ENCODE measurements at places on chromosomes 5 and 9.

DNA sequence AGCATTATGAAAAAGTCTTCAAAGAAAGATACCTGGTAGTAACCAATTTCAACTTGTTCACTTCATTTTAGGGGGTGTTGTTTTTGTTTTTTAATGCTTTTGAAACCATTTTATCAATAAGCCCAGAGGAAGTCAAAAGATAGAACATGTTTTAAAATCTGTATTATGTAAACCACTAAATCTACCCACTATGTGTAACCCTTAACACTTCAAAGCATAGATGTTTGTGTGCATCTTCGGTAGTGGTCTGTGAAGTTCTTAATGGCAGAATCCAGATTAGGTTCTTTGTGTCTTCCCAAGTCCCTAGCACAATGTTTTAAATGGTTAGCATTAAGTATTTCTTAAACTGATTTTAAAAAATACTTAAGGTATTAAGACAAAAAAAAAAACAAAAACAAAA, 6.3 kb downstream of the PLAA start:
- no peak for DNase-seq

DNA sequence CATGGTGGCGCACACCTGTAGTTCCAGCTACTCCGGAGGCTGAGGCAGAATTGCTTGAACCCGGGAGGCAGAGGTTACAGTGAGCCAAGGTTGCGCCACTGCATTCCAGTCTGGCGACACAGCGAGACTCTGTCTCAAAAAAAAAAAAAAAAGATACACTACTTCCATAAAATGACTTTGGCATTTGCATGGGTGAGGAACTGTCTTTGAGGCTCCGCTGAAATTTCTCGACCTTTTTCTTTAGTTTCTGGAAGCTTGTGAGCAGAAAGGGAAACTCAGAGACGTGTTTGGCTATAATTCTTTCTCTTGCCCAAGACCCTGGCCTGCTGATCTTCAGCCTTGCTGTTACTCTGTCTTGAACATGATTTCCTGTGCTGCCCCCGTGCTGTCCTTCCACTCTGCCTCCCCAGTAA, 37.3 kb downstream of the SPIN1 start:
- no peak for DNase-seq

GRCh38 chr5:93010616-93011015, 570.4 kb downstream of the NR2F1-AS1 start:
- DNase-seq: no peak

DNA sequence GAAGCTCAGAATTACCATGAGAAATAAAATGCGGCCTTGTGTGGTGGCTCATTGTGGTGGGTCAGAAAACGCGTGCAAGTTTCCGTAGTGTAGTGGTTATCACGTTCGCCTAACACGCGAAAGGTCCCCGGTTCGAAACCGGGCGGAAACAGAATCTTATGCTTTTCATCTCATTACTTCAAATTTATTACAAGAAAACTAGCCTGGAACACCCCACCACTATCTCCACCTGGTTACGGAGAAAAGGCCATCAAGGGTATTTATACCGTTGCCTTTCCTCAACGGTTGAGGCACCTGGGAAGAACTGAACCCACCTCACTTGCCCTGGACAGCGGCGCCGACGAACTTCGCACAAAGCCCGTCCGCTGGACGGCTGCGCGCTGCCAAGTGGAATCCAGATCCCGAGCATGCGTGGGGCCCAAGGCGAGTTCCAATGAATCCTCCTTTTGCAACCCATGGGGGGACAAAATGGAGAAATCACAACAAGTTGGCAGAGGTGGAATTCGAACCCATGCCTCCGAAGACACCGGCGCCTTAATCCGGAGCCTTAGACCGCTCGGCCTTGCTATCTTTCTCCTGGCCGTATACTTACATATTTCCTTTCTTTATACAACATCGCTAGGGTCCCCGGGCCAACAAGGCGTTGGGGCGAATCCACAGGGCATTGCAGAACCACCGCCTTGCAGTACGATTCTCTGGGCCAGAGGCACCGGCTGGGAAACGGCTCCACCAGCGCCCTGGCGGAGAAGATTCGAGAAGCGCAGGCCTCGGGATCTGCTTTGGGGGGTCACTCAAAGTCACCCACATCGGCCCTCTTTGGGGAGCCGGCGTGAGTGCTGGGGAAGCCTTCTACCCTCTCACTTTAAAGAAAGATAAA, 16.9 kb downstream of the OR2V2 start:
- DNase-seq: no peak

- DNase-seq: no peak
These were observed 36.9 kb downstream of the SPRY4 start for GRCh38 chr5:142287973-142288313.

DNA sequence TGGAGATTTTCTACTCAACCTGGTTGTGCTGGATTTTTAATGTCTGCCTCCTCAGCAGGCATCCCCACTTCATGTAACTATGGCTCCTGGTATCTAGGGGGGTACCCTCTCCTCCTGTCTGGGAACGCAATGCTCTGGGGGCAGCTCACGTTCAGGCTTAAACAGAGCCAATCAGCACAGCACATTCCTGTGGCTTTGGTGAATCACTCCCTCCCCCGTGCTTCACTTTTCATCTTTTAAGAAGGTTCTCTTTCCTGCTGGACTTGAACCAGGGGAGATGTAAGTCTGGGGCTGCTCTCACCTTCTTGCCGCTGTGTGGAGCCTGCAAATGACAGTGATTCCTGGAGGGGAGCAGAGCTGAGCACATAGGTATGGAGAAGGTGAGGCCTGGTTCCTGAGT, 101.2 kb downstream of the MSX2 start:
- DNase-seq: no peak

DNA sequence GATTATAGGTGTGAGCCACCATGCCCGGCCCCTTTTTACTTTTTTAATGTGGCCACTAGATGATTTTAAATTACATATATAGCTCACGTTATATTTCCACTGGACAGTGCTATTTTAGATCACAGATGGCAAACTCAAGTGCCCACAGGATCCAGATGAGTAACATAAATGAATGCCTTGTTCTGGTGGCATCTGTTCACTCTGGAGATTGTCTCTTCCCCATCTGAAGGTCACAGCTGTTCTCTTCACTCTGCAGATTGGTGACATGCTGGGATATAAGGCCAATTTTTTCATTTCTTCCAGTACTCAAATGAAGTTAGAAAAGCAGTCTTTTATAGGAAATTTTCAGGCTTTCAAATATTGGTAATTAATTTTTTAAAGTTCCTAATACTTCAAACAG, 160.1 kb downstream of the DOCK8 start:
- DNase-seq: no peak

- no peak for DNase-seq
These were observed 40.8 kb upstream of the CCDC152 start for GRCh38 chr5:42715785-42716184.

DNA sequence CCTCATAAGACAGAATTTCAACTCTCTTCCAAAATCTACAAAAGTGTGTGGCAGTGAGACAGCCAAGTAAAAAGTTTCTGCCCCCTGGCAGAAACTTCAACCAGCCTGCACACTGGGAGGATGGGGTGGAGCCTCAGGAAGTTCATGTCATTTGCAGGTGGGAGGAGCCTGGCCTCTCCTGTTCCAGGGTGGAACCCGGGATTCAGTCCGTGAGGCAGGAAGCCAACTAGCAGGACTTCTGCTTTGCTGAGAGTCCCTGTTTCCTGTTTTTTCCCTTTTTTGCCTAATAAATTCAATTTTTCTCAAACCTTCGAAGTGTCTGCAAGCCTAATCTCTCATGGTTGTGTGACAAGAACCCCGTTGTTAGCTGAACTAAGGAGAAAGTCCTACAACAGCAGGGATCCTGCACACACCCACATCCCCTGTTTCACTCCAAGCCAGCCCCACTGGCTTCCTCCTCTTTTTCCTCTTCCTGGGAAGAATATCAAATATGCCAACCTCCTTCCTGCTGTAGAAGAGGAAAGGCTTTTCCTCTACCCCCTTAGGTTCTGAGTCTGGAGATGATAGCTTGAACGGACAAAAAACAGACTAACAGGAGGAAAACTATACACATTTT, 69.3 kb downstream of the ALDH7A1 start:
- no peak for DNase-seq

DNA sequence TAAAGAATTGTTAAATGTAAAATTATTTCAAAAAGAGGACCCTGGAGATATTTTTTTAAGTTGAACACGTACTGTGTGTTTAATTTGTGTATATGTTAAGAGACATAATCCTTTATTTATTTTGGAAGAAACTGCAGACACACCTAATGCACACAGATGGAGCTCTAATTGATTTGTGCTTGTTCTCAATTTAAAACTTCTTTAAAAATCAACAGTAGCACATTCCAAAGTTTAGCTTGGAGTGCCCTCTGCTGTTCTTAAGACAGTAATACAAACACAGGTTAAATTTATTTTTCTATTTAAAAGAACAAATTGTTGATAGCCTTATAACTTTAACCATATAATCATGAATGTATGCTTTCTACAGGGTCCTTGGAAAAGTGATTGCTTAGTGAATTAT, 277.6 kb upstream of the ADAMTS16 start:
- no peak for DNase-seq

DNA sequence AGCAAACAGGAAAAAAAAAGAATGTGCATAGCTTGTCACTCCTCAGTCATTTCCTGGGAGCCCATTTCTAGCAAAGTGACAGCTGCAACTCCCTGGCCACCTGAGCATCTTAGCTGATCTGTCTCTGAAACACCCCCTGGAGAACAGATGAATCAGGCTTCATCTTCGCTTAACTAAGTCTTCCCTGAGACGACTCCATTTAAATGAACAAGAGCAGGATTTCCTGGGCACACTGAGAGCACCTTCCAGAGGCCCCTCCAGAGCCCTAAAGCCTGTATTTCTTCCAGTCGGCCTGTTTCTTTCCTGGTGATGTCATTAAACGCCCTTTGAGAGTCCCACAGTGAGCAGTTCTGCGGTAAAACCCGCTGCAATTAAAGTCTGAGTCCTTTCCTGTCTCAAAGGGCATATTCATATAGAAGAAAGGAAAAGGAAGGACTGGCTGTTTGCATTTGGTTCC, 13.9 kb downstream of the TGFBI start:
- DNase-seq: no peak

- DNase-seq: no peak
These were observed 59.7 kb downstream of the OSMR start for GRCh38 chr5:38905516-38905915.

GRCh38 chr9:33125871-33126823, 41.0 kb downstream of the B4GALT1 start:
- no peak for DNase-seq

- no peak for DNase-seq
These were observed 422.3 kb upstream of the WWC1 start for GRCh38 chr5:167869125-167869524.

DNA sequence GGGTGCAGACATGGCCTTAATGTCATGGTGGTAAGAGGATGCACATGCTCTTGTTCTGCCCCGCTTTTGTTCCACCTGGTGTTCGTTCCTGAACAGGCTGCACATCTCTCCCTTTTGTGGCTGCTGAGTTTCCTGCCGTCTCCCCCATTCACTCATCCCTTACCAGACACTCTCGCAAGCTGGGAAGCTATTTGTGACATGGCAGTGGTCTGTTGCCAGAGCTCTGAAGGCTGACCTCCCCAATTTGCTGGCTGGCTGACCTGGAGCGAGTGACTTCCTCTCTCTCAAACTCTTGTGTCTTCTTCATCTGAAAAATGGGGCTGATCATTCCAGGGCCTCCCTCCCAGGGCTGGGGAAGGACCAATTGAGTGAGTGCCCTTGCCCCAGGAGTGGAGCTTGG, 35.9 kb downstream of the HRH2 start:
- DNase-seq: no peak

GRCh38 chr5:135027697-135028615, 6.1 kb downstream of the PITX1 start:
- DNase-seq: no peak

GRCh38 chr5:111813537-111813936, 56.5 kb upstream of the NREP start:
- DNase-seq: no peak

GRCh38 chr5:76175821-76176403, 92.7 kb downstream of the SV2C start:
- DNase-seq: no peak

DNA sequence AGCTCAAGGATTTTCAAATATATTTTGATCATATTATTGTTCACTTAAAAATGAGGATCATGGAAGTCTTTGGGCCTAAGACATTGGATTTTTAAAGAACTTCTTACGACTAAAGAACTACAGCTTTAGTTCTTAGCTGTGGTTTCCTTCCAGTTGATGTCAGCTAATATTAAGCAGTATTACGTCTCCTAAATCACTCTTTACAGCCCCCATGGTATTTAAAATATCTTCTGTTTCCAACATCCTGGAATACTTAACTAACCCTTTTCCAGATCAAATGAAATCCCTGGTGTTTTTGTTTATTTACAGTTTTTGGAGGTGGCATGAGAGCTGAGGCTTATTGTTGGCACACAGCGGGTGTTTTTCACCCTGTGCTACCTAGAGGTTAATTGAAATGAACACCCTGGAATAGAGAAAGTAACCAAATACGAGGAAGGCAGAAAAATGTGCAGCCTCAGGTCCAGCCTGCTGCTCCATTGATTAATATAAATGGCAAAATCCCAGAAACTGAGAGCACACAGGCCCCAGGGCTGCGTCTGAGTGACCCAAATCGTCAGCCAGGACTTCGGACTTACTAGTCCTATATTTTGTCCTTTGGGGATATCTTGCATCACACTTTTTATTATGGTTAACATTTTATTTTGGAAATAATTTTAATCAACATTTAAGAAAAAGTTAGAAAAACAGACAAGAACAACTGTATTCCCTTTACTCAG, 52.3 kb upstream of the ICE1 start:
- DNase-seq: no peak

GRCh38 chr5:170442391-170442790, 53.2 kb upstream of the KCNMB1 start:
- no peak for DNase-seq

DNA sequence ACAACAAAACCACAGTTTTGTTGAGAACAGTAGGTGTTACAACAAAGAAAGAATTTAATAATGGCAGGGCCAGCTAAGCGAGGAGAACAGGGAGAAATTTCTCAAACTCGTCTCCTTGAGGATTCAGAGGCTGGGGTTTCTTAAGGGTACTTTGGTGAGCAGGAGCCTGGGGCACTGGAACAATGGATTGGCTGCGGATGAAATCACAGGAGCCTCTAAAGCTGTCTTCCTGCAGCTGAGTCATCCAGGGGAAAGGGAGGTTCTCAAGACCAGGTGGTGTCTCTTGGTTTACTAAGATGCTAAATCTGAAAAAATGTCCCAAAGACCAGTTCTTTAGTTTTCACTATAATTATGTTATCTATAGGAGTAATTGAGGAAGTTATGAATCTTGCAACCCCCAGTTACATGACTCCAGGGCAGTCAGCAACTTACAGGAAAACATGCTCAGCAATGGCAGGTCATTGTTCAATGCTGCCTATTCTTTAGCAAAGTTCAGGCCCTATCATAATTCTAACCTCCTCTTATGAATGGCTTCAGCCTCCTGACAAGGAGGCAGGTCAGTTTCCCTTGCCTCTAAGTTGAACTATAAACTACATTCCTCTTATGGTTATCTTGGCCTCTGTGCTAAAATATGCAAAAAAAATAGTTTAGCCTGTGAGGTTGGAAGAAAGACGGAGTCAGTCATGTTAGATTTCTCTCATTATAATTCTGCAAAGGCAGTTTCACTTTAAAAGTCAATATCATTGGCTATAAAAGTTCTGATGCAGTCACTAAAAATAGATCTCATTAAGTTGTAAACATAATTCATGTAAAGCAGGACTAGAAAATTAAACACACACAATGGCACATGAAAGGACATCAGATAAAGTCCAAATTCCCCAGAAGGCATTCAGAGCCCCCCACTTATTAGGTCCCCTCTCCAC, 63.3 kb upstream of the CKS2 start:
- no peak for DNase-seq

GRCh38 chr5:81626524-81626923, 124.4 kb downstream of the SSBP2 start:
- DNase-seq: no peak

GRCh38 chr5:161149078-161149477, 297.1 kb upstream of the ATP10B start:
- no peak for DNase-seq

- no peak for DNase-seq
These were observed 374.3 kb downstream of the CCDC171 start for GRCh38 chr9:15927161-15927560.

Measured in cerebellum (tissue), 4 donors.